ENCODE measurements at places on chromosomes 7 and 10. TPM values are rescaled to one million over a fixed set of nuclear protein-coding genes. Genes with fewer than 3 reads are reported as not detected.
A peak's percentile ranks its signal among the peaks of the same experiment; 100 is the strongest.

- H3K4me1 ChIP-seq: peaks cover 5% of the 10 kb centered on the region
- H3K36me3 ChIP-seq: no peaks in the 10 kb centered on the region
- no peak overlapping the region for H3K4me3 ChIP-seq
- H3K27ac ChIP-seq: no peak overlapping the region
These were observed 19.6 kb downstream of the DLG5 start for GRCh38 chr10:77906951-77907421.

GRCh38 chr10:133316266-133316665, 7.6 kb downstream of the ZNF511 start:
- no peak overlapping the region for H3K27ac ChIP-seq
- H3K4me3 ChIP-seq: peak overlapping the region; percentile 55
- DNase-seq: no peak

The SPDYE9 gene
- total RNA-seq: not detected

The SAP25 gene
- total RNA-seq: 43.1 TPM

The SLIT1 gene
- total RNA-seq: 0.44 TPM

- H3K4me1 ChIP-seq: peaks cover 7% of the 10 kb centered on the region
- no peak for DNase-seq
- no peak overlapping the region for H3K4me3 ChIP-seq
- no peaks in the 10 kb centered on the region for H3K36me3 ChIP-seq
- H3K27ac ChIP-seq: no peak overlapping the region
These were observed 49.9 kb downstream of the CALML3 start for GRCh38 chr10:5574642-5575131.

GRCh38 chr10:15658069-15658702, 61.5 kb downstream of the ITGA8 start:
- no peak overlapping the region for H3K27ac ChIP-seq
- peaks cover 31% of the 10 kb centered on the region for H3K27me3 ChIP-seq
- no peaks in the 10 kb centered on the region for H3K4me1 ChIP-seq
- no peak overlapping the region for H3K4me3 ChIP-seq

- H3K4me3 ChIP-seq: no peak overlapping the region
- H3K36me3 ChIP-seq: no peaks in the 10 kb centered on the region
- H3K27me3 ChIP-seq: no peaks in the 10 kb centered on the region
- peaks cover 14% of the 10 kb centered on the region for H3K4me1 ChIP-seq
- H3K27ac ChIP-seq: no peak overlapping the region
These were observed 101.0 kb downstream of the CELF2 start for GRCh38 chr10:11118686-11119085.

- DNase-seq: no peak
- H3K27me3 ChIP-seq: peaks cover 21% of the 10 kb centered on the region
- no peak overlapping the region for H3K4me3 ChIP-seq
- no peak overlapping the region for H3K27ac ChIP-seq
- H3K4me1 ChIP-seq: no peaks in the 10 kb centered on the region
These were observed 51.1 kb upstream of the UBE3C start for GRCh38 chr7:157087646-157088045.

DNA sequence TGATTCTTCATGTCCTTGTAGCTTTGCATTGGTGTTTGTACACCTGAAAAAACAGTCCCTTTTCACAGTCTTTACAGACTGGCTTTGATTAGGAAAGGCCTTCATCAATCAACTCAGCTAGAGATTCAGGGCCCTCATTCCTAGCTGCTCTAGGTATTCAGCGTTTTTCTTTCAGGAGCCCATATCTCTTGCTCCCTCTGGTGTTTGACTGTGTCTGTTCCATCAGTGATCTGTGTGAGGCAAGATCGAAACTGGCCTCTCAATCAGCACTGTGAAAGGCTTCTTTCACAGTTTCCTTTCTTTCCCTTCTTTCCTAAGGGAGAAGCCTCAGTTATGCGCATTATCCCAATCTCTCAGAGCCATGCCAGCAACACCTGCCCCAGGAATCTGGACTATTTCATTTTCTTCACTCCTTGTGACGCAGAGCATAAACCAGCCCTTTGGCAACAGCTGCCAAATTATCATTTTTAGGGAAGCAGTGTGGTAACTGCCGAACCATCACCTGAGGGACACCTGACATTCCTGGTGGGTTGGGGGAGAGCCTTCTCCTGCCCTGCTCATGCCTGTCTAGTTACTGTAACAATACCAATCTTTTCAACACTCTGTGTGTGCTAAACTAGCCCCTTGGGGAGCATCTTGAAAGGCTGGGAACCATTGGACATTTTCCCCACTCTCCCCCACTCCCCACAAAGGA, 75.7 kb upstream of the CCDC71L start:
- no peaks in the 10 kb centered on the region for H3K27me3 ChIP-seq
- peak overlapping the region; percentile 82 for H3K27ac ChIP-seq
- H3K4me3 ChIP-seq: peak overlapping the region; percentile 70
- no peaks in the 10 kb centered on the region for H3K36me3 ChIP-seq
- peaks cover 20% of the 10 kb centered on the region for H3K4me1 ChIP-seq
- no peak for DNase-seq

DNA sequence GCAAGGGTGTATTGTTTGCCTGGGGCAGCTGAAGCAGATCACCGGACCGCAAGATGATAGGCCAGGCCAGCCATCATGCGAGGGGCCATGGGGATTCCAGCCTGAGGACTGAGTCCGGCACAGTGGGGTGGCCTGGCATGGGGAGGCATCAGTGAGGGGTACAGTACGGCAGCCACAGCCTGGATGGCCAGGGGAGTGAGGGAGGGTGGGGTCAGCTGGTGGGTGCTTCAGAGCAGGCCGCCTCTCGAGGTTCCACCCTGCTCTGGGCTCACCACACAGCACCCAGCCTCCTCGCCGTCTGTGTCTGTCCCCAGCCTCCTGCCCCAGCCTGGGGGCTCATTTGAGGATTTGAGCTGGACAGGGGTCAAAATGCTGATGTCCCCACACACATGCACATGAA, 508.5 kb upstream of the FOXK1 start:
- no peak overlapping the region for H3K27ac ChIP-seq
- H3K4me3 ChIP-seq: no peak overlapping the region
- H3K4me1 ChIP-seq: peaks cover 2% of the 10 kb centered on the region
- H3K36me3 ChIP-seq: no peaks in the 10 kb centered on the region
- no peak for DNase-seq

DNA sequence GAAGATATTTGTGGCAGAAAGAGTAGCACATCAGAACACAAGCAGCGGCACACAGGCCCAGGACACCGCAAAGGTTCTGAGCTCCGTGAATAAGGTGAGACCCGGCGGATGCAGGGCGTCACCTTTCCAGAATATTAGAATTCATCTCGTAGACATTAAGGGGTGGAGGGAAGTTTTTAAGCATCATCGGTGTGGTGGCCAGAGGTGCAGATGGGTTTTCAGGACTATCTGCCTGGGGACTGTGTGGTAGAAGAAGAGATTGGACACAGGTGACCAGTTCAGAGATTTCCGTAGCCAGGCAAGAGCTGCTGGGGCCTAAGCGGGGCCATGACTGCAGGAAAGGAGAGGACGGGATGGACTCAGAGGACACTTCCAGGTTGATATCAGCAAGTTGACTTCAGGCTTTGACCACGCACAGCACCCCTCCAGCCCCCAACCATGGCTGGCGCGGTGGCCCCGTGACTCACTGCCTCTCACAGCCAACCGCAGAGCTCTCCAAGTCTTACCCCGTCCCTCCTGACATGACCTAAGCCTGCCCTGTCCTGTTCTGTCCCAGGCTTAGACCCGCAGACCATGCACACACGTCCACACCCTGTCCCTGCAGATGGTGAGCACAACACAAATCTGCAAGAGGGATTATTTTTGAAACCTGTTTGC, 97.2 kb downstream of the OAT start:
- H3K4me3 ChIP-seq: no peak overlapping the region
- H3K36me3 ChIP-seq: no peaks in the 10 kb centered on the region
- no peaks in the 10 kb centered on the region for H3K4me1 ChIP-seq
- H3K27ac ChIP-seq: no peak overlapping the region

DNA sequence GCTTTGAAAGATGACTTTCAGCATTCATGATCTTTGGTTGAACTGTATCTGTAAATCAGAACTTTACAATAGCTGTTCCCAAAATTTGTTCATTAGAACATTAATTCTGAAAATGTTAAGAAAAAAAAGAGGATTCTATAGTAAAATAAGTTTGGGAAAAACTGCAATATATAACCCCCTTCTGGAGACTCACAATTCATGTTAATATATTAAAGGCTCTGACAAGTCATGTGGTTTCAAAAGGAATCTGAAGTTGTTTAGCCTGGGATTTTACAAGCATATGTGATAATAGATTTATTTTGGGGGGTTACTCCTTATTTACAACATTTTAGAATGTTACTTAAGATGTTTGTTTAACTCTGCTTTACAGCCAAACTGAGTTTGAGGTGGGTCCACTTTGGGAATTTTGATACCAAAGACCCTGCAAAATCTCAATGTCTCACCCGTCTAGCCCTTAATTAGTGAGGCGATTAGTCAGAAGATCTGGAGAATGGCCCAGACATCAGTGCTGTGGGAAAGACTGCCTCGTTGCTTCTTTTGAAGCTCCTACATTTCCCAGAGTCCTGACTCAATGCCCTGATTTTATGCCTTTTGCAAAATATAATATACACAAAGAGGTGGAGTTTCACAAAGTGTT, 40.0 kb downstream of the CDK1 start:
- peaks cover 6% of the 10 kb centered on the region for H3K4me1 ChIP-seq
- no peak overlapping the region for H3K27ac ChIP-seq
- H3K27me3 ChIP-seq: no peaks in the 10 kb centered on the region
- H3K4me3 ChIP-seq: no peak overlapping the region
- H3K36me3 ChIP-seq: no peaks in the 10 kb centered on the region

The PUS7 gene
- total RNA-seq: 6.6 TPM

DNA sequence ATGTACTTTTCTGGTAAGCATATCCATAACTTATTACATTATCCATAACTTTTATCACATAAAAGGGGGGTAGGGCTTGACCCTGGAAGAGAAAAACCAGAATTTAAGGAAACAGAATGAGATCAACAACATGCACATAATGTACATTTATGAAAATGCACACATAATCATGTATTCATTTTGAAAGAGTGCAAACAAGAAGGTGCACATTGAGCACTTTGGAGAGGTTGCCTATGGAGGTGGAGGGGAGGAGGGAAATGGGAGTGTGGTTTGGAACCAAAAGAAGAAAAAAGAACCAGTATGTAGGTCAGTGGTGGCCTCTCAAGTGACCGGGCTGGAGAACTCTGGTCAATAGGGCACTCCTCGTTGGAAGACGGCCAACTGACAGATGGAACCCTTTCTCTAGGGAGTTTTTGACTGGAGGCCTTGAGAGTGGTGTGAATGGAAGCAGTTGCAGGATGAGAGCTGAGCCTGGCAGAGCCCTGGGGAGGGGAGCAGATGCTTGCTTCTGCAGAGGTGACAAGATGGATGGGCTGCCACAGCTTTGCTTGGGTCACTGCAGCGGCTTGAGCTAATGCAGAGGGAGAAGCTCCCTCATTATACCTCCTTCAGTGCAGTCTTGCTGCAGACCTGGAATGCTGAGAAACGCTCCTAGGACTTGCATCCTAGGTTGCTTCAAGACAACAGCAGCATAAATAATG, 192.7 kb downstream of the SEC23IP start:
- no peaks in the 10 kb centered on the region for H3K36me3 ChIP-seq
- H3K27me3 ChIP-seq: peaks cover 37% of the 10 kb centered on the region
- H3K4me1 ChIP-seq: no peaks in the 10 kb centered on the region
- H3K27ac ChIP-seq: no peak overlapping the region

GRCh38 chr10:31583293-31583692, 264.3 kb downstream of the ZEB1 start:
- no peak for DNase-seq
- peaks cover 52% of the 10 kb centered on the region for H3K27me3 ChIP-seq
- H3K36me3 ChIP-seq: peaks cover 2% of the 10 kb centered on the region
- H3K27ac ChIP-seq: no peak overlapping the region

GRCh38 chr10:92087750-92088395, 164.3 kb downstream of the BTAF1 start:
- DNase-seq: peak; percentile 31
- H3K4me3 ChIP-seq: no peak overlapping the region
- H3K36me3 ChIP-seq: no peaks in the 10 kb centered on the region
- H3K4me1 ChIP-seq: peaks cover 4% of the 10 kb centered on the region
- no peak overlapping the region for H3K27ac ChIP-seq

DNA sequence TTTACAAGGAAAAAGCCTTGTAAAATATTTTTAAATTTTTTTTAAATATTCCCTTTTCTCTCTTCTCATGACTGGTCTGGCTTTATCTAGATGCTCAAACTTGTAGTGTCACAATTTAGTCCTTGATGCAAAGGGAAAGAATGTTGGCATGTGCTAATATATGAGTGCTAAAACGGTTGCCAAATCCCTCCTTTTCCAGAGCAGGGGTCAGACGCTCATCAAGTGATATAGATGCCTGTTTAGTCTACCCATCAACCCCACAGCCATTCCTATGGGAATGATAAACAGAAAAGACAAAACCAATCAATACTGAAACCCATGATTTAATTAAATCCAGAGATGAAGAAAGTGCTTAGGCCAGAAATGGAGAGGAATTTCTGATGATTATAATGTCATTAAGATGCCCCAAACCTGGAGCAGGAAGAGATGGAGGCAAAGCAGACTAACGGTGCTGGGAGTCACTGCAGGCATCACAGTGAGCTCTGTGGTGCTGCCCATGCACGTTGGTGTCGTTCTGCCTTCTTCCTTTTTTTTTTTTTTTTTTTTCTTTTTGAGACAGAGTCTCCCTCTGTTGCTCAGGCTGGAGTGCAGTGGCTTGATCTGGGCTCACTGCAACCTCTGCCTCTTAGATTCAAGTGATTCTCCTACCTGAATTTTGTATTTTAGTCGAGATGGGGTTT, 210.1 kb upstream of the STK17A start:
- H3K4me3 ChIP-seq: no peak overlapping the region
- no peak overlapping the region for H3K27ac ChIP-seq
- peaks cover 31% of the 10 kb centered on the region for H3K27me3 ChIP-seq
- H3K36me3 ChIP-seq: peaks cover 4% of the 10 kb centered on the region
- no peak for DNase-seq

GRCh38 chr7:96558530-96558929, 151.1 kb downstream of the SEM1 start:
- H3K27ac ChIP-seq: no peak overlapping the region
- H3K4me3 ChIP-seq: no peak overlapping the region
- H3K36me3 ChIP-seq: no peaks in the 10 kb centered on the region

DNA sequence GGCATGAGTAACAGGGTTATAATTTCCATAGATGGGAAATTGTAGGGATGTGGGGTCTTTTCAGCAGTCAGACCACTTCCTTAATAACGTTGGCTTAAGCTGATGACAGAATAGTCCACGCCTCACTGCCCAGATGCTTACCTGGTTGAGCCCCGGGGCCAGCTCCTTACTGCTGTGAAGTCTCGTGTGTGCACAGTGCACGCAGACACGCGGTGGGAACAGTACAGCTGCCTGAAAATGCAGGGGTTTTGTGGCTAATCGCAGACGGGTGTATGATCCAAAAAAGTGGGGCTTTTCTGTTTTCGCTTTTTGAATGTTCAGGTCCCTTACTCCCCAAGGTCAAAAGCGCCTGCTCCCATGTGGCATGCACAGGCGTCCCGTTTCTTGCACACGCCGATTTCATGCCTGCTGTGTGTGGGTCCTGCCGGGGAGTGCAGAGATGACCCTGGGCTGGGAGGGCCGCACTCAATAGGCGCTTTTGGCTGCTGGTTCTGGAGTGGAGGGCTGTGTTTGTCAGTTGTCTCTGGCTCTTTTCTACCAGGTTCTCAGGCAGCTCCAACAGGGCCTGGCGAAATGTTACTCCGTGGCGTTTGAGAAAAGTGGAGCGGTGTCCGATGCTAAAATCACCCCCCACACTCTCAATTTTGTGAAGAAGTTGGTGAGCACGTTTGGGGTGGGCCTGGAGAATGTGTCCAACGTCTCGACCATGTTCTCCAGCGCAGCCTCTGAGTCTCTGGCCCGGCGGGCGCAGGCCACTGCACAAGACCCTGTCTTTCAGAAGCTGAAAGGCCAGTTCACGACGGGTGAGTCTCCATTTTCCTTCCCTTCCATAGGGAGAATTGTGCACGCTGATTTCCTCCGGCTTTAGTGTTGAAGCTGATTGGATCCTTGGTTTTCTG, 116.0 kb downstream of the TRRAP start:
- no peaks in the 10 kb centered on the region for H3K27me3 ChIP-seq
- DNase-seq: no peak
- no peak overlapping the region for H3K4me3 ChIP-seq
- peaks cover 5% of the 10 kb centered on the region for H3K4me1 ChIP-seq
- H3K27ac ChIP-seq: no peak overlapping the region
